ENCODE measurements at places on chromosomes 1 and 21.
A peak's percentile ranks its signal among the peaks of the same experiment; 100 is the strongest.

DNA sequence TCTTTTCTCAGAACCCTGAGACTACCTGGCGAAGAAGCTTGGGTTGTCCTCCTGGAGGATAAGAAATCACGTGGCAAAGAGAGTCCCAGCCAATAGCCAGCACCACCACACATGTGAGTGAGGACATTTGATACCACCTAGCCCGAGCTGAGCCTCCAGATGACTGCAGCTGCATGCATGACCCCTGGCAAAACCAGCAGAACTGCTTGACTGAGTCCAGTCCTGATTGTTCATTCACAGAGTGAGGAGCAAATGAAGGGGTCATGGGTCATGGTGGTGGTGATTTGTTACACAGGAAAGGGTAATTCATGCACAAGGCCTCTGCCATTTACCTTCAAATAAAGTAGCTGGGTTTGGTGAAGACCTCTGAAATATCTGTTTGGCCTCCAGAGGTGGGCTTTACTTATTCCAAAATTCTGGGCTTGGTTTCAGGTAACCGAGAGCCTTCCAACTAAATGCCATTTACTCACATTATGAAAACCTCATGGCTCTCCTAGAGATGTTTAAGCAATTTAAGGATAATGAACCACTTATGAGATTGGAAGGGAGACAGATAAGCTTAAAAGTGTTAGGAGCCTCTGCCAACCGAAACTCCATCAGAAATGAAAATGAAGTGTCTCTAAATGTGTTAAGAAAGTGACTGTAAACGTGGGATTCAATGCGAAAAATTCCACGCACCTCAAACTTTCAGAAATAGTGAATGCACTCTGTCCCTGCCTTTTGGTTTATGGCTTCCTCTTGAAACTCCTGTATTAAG lies 163.3 kb downstream of the SLC35F3 start:
- DNase-seq: no peak

DNA sequence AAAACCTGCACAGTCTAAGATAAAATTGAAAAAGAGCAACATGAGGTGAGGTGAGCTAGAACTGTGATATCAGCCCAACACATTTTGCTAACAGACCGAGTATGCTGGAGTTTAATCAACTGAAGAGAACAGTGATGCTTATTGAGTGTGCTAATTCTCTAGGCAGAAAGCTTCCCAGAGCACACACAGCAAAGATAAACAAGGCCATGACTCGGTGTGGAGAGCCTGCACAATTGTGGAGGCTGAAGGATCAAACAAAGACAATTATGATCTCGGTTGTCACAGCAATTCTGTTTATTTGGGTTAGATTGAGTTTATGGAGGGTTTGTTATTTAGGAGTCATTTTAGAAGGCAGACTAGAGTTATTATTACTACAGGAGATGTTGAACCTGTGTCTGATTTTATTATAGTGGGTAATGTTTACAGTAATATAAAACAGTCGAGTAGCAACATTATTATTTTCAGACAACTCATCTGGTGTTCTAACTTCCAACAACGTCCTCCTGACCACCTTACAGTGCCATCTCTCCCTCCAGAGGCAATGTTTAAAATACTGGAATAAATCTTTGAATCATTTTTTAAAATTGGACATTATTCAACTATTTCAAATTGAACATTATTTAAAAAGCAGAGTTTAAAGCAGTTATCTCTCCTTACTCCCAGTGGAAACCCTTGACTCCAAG lies 40.2 kb downstream of the DPT start:
- no peak for DNase-seq

DNA sequence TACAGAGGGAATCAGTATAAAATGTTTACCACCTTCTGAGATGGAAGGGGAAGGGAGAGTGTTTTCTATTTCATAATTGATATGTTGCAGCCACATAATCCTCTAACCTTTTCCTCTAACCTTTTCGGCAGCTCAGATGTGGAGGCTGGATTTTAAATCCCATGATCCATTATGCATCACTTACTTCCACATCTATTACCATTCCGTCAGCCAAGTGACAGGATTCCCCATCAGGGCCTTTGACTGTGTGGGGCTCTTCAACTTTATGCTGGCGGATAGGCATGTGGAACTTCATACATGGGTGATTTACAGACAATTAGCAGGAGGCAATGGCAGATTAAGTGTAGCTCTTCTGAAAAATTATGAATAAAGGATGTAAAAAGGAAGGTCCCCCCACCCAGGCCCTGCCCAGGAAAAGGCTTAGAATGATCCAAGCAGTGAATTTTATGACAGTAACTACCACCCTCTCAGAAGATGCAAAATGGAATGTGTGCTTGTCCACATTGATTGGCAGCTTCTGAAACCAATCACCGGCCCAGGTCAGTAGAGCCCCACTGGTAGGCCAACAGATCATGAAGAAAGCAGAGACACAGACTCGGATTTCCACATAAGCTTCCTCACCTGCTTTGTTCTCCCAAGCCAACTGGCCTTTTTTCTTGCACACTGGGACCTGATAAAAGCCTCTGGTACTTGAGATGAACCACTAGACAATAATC lies 147.0 kb downstream of the ST6GALNAC5 start:
- no peak for DNase-seq

- no peak for DNase-seq
Observed at GRCh38 chr21:29775462-29775861, 164.3 kb downstream of the GRIK1 start.

GRCh38 chr1:6294890-6295556 lies 34.1 kb upstream of the GPR153 start:
- DNase-seq: no peak

GRCh38 chr1:202107801-202108731 lies 14.7 kb upstream of the GPR37L1 start:
- DNase-seq: no peak

DNA sequence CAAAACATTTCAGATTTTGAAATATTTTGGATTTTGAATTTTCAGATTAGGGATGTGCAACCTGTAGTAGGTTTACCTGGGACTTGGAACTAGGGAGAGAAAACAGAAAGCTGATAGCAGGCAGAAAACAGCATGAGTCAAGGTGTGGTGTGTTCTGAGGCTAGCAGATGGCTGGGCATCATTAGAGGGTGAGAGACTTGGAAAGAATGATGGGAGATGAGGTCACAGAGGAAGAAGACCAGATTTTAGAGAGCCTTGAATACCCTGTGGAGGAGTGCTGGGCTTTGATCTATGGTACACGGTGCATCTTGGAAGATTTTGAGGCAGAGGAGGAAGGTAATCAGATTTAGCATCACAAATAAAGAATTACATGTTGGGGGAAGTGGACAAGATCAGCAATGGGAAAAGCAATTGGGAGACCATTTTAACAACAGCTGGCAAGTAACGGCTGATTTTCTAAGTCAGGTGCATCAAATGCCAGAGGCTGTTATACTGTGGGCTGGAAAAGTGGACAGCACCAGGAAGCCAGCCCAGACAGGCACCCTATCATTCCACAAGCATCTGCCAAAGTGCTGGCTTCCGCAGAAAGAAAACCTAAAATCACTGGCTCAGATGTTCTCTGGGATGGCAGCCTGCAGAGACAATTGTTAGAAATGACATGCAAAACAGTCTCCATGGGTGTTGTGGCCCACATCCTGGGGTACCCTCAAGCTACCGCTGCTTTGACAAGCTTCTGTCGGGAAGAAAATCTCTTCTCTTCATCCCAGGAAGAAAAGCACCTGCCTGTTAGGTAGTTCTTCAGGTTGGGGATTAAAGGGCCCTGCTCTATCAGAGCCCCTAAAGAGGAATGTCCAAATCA lies 30.9 kb upstream of the CAMK1G start:
- DNase-seq: no peak

- no peak for DNase-seq
Observed at GRCh38 chr1:72634946-72635345, 352.6 kb upstream of the NEGR1 start.

- DNase-seq: no peak
Observed at GRCh38 chr1:205228093-205228521, 361 bp downstream of the TMCC2 start.

- DNase-seq: no peak
Observed at GRCh38 chr1:180907313-180908055, 5.2 kb upstream of the KIAA1614 start.

DNA sequence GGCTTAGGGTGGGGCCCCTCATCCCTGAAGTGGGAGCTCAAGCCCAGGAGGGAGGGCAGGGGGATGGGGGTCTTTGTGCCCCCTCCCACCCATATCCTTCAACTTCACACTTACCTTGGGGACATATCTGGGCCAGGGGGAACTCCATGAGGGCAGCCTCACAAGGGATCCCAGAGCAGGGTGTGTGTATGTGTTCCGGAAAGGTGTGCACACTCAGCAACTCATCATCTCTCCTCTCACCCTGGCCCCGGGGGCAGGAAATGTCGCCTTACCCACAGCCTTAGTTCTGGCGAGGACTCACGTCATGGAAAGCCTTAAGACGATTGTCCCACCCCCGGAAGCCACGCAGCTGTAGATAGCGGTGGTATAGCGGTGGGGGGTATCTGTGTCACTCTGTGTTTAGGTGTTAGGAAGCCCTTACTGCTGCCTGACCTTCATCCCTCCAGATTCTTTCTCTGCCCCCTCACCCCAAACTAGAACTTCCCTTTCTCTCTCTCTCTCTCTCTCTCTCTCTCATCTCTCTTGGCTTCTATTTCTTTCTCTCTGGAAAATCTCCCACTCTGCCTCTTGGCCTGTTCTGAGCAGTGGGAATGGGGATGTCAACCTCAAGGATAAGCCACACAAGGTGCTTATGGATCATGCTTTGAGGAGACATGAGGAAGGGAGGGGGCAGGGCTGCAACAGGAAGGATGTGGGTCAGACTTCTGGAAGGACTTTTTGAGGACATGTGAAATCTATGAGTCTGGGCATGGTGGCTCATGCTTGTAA lies at the start of gene SH2D2A:
Gene SH2D2A (minus strand): TSS at position 288 of the 768 bp plus-strand sequence. CDS start 140 bp downstream, at position 148.
- peak; percentile 94 for DNase-seq

- DNase-seq: no peak
Observed at GRCh38 chr1:105483436-105483835, 1573.0 kb upstream of the PRMT6 start.

GRCh38 chr1:201149400-201149799 lies 4.9 kb downstream of the TMEM9 start:
- DNase-seq: peak; percentile 24

GRCh38 chr1:205962821-205963221 lies 19.6 kb upstream of the SLC26A9 start:
- no peak for DNase-seq
